ENCODE measurements at places on chromosomes 13 and 19.

- peak; percentile 90 for DNase-seq
These were observed 13.8 kb upstream of the UBE2L5 start for GRCh38 chr13:30408319-30409101.

DNA sequence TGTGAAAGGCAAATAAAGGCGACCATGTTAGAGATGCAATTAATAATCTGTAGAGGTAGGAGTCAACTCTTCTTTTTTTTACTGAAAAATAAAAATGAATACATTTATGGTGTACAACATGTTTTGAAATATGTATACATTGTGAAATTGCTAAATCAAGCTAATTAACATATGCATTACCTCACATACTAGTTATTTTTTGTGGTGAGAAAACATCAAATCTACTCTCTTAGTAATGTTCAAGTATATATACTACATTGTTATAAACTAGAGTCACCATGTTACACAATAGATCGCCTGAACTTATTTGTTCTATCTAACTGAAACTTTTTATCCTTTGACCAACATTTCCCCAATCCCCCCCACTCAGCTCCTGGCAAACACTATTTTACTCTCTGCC is 143.2 kb downstream of the POU4F1 start:
- no peak for DNase-seq

- DNase-seq, result no peak
These were observed 196.9 kb downstream of the KATNAL1 start for GRCh38 chr13:30110301-30111070.

GRCh38 chr19:49430172-49430677 is 5.0 kb downstream of the GFY start:
- DNase-seq, result no peak

DNA sequence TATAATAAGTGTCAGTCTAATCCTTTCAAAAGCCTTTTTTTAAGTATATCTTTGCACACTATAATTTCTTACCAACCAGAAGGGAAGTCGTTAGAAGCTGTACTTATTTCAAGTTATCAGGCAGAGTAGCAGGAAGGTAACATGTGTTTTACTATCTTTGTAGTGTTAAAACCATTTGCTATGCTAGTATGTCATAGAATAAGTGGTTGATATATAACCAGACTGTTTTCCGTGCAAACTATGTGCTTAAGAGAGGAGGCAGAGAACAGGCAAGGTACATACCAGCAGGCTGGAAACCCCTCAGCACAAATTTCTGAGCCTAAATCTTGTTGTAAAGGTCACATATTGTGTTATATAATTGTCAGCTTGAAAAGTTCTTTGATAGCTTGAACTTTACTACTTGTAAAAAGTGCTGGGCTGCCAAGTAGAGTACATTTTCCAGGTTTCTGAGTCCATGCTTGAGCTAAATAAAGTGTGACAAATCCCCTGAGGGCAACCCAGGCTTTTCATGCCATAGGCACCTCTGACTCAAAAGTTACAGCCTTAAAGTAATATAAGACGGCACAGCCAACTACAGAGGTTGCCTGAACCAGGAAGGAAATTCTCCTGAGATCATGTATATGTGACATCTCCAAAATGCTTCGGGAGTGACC is 1297.4 kb downstream of the PCDH9 start:
- no peak for DNase-seq

DNA sequence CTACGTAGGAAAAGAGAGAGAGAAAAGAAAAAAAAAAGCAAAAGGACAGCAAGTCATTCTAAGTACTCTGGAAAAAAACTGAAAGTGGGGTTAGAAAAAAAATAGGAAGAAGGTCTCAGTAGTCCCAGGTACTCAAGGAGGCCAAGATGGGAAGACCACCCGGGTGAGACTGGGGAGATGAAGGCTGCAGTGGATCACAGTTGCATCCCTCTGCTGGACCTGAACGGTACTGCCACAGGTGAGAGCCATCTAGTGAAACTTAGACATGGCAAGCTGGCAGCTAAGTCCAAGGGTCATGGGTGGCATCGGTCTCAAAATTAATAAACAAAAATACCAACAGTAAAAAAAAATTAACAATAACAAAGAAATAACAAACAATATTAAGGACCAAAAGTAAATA is 41.0 kb upstream of the ZNF91 start:
- no peak for DNase-seq

GRCh38 chr19:3136684-3137055 is 837 bp downstream of the GNA15 start:
- DNase-seq, result no peak

DNA sequence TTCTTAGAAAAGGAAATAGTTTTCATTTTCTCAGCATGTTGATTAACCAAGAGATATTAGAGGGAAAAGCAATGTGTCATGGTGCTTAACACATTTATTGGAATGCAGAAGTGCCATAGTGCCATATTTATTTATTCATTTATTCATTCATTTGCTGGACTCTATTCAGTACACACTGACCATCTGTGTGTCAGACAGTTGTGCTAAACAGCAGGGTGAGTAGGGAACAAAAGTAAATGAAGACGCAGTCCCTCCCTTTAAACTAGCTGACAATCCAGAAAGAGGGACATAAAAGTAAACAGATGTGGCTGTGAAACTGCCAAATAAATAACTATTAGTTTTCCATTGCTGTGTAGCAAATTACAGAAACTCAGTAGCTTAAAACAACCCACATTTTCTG is 323.7 kb downstream of the MTUS2 start:
- no peak for DNase-seq

GRCh38 chr19:35842666-35843272 is 9.5 kb downstream of the NPHS1 start:
- no peak for DNase-seq

DNA sequence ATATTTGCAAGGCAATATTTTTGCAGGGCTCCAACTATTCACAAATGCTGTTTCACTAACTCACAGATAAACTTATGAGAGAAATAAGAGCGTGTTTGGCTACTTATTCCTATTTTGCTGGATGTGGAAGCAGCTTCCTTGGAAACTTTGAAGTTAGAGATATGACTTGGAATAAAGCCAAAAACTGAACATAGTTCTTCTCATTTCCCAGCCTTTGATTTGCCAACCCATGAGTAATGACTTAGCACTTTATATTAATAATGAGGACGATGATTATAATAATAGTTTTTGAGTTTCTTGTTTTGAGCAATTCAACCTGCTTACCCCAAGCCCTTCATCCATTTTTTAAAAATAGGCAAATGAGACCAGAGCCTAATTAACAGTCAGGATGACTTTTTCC is 47.7 kb downstream of the SLC10A2 start:
- no peak for DNase-seq

DNA sequence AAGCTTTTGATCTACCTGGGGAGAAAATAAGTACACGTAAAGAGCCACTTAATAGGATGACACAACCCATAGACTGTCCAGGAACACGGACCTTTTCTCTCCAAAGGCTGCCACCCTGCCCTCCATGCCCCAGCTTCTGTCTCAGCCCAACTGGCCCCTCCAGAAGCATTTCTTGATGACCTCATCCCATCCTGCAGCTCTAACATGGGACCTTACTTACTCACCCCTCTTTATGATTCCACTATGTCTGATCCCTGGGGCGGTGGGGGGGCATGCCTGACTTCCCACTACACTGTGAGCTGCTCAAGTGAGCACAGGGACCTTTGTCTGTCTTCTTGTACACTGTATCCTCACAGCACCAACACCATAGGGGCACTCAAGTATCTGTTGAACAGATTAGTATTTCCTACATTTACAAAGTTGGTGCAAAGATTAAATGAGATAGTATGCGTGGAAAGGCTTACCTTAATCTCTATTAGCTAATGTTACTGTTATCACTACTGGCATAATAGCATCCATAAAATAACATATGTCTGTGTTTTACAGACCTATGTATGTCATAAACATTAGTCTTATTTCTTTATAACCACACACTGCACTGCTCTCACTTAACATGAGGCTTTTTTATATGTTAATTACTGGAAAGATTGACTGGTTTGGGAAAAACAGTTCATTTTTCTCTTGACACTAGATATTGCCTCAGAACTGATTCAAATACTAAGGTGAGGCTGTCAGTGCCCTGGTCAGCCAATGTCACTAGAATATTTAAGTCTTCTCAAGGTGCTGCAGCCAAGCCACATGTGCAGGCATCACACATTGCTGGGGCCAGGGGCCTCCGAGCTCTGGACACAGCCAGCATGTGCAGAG is 100.9 kb downstream of the FOXO1 start:
- no peak for DNase-seq

- DNase-seq, result no peak
These were observed 20.0 kb downstream of the ELL start for GRCh38 chr19:18501832-18502231.

- no peak for DNase-seq
These were observed 108.5 kb upstream of the C1QTNF9B start for GRCh38 chr13:24005755-24006281.

- DNase-seq, result no peak
These were observed 275.5 kb downstream of the NHLRC3 start for GRCh38 chr13:39313721-39314120.

GRCh38 chr19:30319411-30319810 is 52.8 kb upstream of the ZNF536 start:
- DNase-seq, result no peak

DNA sequence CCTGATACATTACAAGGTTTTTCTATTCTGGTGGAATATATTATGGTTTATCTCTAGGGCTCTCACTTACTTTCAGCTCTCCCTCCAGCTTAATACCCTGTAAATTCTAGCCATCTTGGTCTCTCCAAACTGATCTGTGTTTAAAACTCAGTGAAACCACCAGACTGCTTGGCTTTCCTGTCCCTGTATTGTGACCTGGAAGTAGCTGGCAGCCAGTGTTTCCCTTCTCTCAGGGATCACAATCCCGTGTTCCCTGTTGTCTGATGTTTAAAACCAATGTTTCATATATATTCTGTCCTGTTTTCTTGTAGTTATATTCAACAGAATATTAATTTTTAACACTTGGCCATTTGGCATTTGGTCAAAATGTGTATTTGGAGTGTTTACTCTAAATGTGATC is 8.0 kb downstream of the AKAP11 start:
- no peak for DNase-seq

GRCh38 chr19:11375143-11375948 is 880 bp downstream of the SWSAP1 start:
- DNase-seq, result peak; percentile 47

GRCh38 chr19:58229255-58229639 is 533 bp downstream of the ZNF544 start:
- DNase-seq, result no peak

GRCh38 chr13:79995334-79995733 is 345.6 kb downstream of the SPRY2 start:
- no peak for DNase-seq

GRCh38 chr13:99125326-99125915 is 75.2 kb upstream of the UBAC2 start:
- no peak for DNase-seq

GRCh38 chr13:112531263-112531794 is 56.6 kb downstream of the TUBGCP3 start:
- DNase-seq, result no peak

DNA sequence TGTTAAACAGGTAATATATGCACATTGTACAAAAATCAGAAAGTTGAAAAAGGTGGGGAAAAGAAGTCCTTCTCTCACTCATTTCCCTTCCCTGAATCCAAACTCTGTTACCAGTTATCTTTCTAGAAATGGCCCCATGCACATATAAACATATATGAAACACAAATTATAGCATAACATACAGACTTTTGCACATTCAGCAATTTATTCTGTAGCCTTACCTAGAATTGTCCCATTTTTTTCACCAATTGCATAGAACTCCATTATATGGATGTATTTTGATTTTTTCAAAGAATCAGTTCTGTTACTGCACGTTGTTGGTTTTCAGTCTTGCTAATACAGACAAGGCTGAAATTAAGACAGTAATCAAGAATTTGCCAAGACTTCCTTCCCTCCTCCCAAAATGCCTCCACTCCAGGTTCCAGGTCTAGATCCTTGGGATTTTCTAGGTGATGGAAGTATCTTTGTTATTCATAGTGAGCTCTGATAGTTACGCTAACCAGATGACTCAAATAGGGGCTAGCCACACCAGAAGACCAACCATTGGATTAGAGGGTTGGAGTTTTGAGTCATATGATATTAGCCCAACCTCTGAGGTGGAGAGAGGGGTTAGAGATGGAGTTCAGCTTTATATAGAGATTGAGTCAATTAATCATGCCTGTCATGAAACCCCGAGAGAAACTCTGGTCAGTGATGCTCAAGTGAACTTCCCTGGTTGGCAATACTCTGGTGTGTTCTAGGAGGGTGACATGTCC is 30.7 kb downstream of the GPR180 start:
- no peak for DNase-seq

GRCh38 chr13:62320129-62321108 is 904.8 kb upstream of the PCDH20 start:
- no peak for DNase-seq

- no peak for DNase-seq
These were observed 71.4 kb downstream of the FREM2 start for GRCh38 chr13:38758277-38758676.

GRCh38 chr13:102317593-102317992 is 84.3 kb downstream of the FGF14 start:
- no peak for DNase-seq

DNA sequence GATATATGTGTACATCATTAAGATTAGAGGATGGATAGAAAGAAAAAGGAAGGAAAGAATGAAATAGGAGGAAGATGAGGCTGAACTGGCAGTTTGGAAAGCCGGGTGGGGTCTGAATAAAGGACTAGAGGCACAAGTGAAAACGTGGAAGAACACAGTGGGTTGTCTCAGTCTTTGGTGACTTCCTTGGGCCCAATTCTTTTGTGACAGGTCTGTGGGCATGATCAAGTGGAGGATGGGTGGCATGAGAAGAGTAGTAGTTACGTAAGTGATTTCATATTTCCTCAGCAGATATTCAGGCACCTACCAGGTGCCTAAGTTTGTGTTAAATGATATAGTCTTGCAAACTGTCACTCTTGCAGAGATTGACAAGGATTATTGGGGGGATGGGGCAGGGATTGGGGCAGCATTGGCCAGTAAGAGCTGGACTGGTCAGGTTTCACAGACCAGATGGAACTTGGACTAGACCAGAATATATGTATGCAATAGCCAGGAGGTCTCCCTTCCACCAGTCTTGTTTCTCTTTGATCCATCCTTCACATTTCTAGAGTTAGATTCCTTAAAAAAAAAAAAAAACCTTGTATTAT is 2.7 kb downstream of the TPP2 start:
- DNase-seq, result no peak

DNA sequence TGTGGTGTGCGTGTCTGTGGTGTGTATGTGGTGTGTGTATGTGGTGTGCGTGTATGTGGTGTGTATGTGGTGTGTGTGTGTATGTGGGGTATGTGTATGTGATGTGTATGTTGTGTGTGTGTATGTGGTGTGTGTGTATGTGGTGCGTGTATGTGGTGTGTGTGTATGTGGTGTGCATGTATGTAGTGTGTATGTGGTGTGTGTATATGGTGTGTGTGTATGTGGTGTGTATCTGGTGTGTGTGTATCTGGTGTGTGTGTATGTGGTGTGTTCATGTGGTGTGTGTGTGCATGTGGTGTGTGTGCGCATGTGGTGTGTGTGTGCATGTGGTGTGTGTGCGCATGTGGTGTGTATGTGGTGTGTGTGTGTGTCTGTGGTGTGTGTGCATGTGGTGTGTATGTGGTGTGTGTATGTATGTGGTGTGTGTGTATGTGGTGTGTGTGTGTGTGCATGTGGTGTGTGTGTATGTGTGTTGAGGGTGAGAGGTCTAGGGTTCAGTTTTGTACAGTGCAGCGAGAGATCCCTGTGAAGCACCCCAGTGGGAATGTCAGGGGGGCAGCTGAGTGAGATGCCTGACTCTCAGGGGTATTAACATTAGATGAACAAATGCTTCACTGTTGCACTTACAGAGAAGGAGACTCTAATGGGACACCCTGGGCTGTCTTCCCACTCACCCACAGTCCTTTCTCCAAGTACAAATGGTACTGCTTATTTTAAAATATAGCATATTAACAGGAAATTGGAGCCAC is 61.3 kb upstream of the MEDAG start:
- DNase-seq, result no peak

- no peak for DNase-seq
These were observed 18.6 kb downstream of the ZNF816 start for GRCh38 chr19:52943884-52944643.
